ENCODE measurements at places on chromosomes 1 and 21. TPM values are rescaled to one million over a fixed set of nuclear protein-coding genes. Genes with fewer than 3 reads are reported as not detected.

DNA sequence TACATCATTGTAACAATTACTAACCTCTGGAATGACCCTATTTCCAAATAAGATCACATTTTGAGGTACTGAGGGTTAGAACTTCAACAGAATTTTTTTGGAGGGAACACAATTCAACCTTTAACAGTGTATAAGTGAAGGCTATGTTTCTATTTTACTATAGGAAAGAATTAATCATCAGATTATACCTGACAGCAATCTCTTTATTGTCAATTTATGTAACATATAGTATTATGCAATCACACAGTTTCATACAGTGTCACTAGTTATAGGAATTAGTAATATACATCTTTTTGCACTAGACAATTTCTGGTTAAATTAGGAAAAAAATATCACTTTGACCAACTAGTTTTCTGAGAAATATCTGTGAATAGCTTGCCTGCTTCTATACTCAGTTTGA lies 59.1 kb downstream of the MSH4 start:
- DNase-seq: no peak

DNA sequence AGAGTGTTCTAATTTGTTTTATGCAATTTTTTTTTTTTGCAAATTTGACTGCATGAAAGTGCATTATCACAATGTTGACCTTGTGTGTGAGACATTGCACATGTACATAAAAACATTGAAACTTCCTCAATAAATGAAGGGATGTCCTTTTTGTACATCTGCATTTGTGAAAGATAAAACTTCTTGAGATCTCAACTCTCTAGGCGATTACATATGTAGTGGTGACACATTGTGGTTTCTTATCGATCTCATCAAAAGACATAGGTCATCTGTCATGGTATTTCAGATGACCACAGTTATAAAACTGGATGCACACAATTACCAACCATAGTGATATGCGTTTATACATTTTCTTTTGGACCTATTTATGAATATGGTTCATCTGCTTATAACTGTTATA lies 35.6 kb upstream of the C21orf91 start:
- DNase-seq: no peak

GRCh38 chr1:7388141-7388487 lies 383.0 kb upstream of the VAMP3 start:
- DNase-seq: peak; percentile 55

GRCh38 chr1:47189844-47190508 lies at the start of gene PDZK1IP1:
TSS of gene PDZK1IP1 (minus strand) at chr1:47190036. CDS start at chr1:47189932, 104 bp downstream.
- DNase-seq: peak; percentile 84

- no peak for DNase-seq
Observed at GRCh38 chr21:36465478-36465877, 14.4 kb downstream of the CLDN14 start.

GRCh38 chr1:111110197-111110899 lies 29.5 kb downstream of the DRAM2 start:
- no peak for DNase-seq

GRCh38 chr1:59323879-59324278 lies 27.0 kb downstream of the FGGY start:
- no peak for DNase-seq

TEX38 gene
- total RNA-seq: not detected

DLGAP3 gene
- total RNA-seq: 0.10 TPM

SERPINC1 gene
- total RNA-seq: 0.25 TPM
